ENCODE measurements at places on chromosomes 5 and 9. TPM values are rescaled to one million over a fixed set of nuclear protein-coding genes. Genes with fewer than 3 reads are reported as not detected.

Gene CAMLG
- 44.7 TPM for total RNA-seq

DNA sequence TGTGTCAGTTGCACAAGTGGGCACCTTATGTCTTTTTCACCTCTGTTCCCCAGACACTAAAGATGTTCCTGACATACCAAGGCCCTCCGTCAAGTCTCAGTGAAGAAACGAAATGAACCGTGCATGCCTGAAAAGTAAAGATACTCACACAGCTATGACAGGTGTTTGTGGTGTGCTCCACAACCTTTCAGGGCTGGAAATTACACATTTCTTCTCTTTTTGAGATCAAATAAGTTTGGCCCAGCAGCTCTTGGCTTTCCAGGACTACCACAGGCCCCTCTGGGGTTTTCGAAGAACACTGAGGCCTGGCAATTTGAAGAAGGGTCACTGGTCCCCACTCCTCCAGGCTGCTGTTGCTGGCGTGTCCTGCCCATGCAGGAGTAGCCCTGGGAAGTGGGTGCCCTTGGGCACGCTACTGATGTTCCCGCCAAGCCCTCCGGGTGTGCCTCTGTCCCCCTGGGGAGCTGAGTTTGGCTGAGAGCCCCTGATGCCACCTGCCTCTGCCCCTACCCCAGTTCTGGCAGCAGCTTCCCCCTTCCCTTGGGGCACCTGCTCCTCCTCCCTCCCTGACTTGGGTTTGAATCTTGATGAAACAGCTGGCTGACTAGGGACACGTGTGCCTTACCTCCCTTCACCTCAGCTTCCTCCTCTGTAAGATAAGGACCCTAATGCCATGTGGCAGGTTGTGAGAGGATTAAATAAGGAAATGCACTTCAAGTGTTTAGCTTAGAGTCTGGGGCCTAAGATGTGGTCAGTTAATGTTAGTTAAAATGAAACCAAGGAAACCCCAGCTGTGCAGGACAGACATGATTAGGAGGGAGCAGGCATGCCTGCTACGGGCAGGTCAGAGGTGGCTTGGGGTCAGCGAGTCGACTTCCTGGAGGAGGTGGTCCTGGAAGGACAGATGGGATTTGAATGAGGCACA lies 49.1 kb upstream of the GADD45G start:
- no peaks in the 10 kb centered on the region for H3K36me3 ChIP-seq
- no peaks in the 10 kb centered on the region for H3K27me3 ChIP-seq
- no peak overlapping the region for H3K27ac ChIP-seq
- no peaks in the 10 kb centered on the region for H3K4me1 ChIP-seq
- DNase-seq = no peak

DNA sequence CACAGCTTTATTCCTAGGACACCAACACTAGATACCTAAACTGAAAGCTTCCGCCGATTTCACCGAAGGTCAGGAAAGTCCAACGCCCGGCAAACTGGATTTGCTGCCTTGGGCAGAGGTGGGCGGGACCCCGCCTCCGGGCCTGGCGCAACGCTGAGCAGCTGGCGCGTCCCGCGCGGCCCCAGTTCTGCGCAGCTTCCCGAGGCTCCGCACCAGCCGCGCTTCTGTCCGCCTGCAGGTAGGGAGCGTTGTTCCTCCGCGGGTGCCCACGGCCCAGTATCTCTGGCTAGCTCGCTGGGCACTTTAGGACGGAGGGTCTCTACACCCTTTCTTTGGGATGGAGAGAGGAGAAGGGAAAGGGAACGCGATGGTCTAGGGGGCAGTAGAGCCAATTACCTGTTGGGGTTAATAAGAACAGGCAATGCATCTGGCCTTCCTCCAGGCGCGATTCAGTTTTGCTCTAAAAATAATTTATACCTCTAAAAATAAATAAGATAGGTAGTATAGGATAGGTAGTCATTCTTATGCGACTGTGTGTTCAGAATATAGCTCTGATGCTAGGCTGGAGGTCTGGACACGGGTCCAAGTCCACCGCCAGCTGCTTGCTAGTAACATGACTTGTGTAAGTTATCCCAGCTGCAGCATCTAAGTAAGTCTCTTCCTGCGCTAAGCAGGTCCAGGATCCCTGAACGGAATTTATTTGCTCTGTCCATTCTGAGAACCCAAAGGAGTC lies at the start of gene CD274:
Gene CD274 (plus strand): TSS at position 184 of the 733 bp plus-strand sequence. CDS start 5,572 bp downstream, outside the sequence.
- no peaks in the 10 kb centered on the region for H3K27me3 ChIP-seq
- DNase-seq = peak; percentile 86
- H3K27ac ChIP-seq = peak within 1 kb of the TSS; percentile 87
- no peaks in the 10 kb centered on the region for H3K4me1 ChIP-seq

Gene NUTM2F
- not detected for total RNA-seq

GRCh38 chr5:148923023-148923422 lies 96.6 kb downstream of the ADRB2 start:
- H3K4me1 ChIP-seq = no peaks in the 10 kb centered on the region
- H3K36me3 ChIP-seq = no peaks in the 10 kb centered on the region
- H3K27ac ChIP-seq = no peak overlapping the region
- DNase-seq = no peak
- H3K27me3 ChIP-seq = no peaks in the 10 kb centered on the region
- H3K4me3 ChIP-seq = no peak overlapping the region

Gene SPATA31E1
- total RNA-seq = not detected

Gene KIF12
- 1.5 TPM for total RNA-seq

DNA sequence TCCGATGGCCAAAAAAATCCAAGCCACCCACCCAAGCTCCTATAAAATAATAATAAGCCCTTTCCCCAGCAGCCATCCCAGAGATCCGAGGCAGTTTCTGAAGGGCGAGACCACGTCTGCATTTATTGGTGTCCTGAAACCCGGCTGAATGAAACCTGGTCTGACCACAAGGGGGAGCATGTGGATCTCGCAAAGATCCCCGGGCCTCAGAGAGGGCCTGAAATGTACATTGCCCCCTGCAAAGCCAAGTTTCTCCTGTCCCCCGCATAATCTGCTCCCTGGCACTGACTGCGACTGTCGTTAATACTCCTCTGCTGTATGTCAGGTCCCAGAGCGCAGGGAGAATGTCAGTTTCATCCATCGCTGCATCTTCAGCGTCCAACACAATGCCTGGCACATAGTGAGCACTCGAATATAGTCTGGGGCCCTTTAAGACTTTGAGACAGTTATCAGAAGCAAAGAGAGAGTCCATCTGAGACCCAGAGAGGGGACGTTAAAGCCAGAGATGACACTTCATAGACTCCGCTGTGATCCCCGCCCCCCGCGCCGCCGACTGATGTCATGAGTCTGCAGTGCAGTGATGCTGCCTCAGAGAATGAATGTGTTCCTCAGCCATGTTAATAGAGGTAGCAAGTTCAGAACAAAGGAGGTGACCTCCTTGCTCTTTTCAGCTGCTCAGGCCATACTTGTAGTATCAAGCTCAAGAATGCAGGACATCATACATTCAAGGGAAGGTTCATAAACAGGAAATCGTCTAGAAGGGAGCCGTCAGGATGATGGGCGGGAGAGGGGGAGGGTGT lies 74.5 kb upstream of the BARHL1 start:
- no peaks in the 10 kb centered on the region for H3K36me3 ChIP-seq
- no peak overlapping the region for H3K27ac ChIP-seq
- H3K27me3 ChIP-seq = no peaks in the 10 kb centered on the region
- H3K4me1 ChIP-seq = no peaks in the 10 kb centered on the region
- DNase-seq = peak; percentile 46

DNA sequence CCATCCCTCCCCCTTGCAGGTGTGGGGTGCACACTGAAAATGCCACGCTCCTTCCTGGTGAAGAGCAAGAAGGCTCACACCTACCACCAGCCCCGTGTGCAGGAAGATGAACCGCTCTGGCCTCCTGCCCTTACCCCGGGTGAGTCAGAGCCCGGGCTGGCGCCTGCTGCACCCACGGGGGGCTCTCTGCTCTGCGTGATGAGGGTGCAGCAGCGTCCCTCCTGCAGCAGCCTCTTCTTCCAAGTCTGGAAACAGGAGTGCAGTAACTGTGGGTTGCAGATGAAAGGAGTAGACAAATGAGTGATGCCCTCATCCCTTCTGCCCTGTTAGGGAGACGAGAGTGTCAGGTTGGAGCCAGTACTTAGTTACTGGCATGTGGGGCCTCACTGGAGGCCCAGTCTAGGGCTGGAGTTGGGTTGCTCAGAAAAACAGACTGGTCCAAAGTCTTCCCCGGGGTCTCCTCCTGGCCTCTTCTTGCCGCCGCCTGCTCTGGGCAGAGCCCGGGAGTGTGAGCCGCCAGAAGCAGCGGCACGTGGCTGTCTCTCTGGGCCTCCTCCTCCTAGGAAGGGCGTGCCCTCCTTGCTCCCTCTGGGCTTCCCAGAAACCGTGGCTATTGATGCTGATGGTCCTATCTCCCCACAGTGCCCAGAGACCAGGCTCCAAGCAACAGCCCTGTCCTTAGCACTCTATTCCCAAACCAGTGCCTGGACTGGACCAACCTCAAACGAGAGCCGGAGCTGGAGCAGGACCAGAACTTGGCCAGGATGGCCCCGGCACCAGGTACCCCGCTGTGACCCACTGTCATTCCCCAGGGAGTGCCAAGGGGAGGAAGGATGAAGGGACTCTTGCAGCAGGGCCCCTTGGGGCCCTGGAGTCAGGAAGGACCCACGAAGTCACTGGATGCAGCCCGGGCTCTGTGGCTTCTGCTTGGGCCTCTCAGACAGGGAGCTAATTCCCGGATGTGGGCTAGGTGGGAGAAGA lies 8.4 kb downstream of the GFI1B start:
- no peaks in the 10 kb centered on the region for H3K36me3 ChIP-seq
- H3K4me3 ChIP-seq = no peak overlapping the region
- no peaks in the 10 kb centered on the region for H3K4me1 ChIP-seq
- H3K27me3 ChIP-seq = no peaks in the 10 kb centered on the region
- no peak overlapping the region for H3K27ac ChIP-seq

DNA sequence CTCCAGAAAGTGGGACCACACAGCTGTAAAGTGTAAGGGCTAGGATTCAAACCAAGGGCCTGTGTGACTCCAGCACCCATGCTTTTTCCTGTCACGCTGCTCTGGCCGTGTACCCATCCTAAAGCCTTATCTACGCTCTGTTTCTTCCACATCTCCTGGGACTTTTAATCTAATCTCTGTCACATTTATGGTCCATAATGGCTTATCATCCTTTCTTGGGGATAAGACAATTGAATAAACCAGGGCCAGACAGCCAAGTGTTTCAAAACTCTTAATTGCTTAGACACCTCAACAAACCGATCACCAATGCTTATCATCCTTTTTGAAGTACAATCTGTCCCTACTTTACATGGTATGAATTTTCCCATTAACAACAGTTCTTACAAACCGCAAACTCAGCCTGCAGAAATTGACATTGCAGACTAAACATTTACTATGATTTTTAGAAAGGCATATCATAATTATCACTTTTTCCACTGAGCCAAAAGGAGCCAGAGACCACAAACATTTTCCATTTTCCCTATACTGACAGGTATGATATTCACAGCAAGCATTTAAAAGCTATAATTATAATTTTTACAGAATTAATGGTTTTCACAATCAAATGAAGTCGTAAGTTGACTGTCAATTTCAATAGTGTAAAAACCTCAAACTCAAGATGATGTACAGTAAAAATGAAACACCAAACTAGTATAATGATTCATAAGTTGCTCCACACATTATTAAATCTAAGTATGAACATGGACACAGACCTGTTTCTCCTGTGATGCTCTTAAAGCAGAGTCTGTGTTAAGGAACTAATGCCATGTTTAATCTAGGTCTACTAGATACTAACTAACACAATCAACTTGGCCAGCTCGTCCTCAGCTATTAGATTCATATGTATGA lies 99.5 kb downstream of the FBXW11 start:
- H3K36me3 ChIP-seq = no peaks in the 10 kb centered on the region
- DNase-seq = no peak
- no peaks in the 10 kb centered on the region for H3K4me1 ChIP-seq
- no peak overlapping the region for H3K27ac ChIP-seq
- no peaks in the 10 kb centered on the region for H3K27me3 ChIP-seq

DNA sequence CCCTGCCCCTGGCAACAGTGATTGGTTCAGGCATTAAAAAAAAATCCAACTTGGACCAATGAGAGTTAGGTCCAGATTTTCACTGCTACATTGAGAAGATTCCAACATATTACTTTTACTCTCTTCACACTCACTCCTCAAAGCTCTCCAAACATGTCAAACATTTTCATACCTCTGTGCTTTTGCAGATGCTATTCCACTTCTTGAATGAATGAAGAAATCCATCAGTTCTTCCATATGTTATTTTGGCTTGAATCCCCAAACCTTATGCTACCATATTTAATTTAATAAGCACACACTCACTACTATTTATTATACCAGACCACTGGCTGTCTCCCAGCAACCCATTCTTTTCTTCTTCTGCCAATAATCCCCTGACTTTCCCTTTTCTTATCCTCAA lies 87.1 kb downstream of the PPP2R2B start:
- DNase-seq = no peak
- no peak overlapping the region for H3K4me3 ChIP-seq
- no peaks in the 10 kb centered on the region for H3K27me3 ChIP-seq
- no peaks in the 10 kb centered on the region for H3K36me3 ChIP-seq
- H3K27ac ChIP-seq = no peak overlapping the region

DNA sequence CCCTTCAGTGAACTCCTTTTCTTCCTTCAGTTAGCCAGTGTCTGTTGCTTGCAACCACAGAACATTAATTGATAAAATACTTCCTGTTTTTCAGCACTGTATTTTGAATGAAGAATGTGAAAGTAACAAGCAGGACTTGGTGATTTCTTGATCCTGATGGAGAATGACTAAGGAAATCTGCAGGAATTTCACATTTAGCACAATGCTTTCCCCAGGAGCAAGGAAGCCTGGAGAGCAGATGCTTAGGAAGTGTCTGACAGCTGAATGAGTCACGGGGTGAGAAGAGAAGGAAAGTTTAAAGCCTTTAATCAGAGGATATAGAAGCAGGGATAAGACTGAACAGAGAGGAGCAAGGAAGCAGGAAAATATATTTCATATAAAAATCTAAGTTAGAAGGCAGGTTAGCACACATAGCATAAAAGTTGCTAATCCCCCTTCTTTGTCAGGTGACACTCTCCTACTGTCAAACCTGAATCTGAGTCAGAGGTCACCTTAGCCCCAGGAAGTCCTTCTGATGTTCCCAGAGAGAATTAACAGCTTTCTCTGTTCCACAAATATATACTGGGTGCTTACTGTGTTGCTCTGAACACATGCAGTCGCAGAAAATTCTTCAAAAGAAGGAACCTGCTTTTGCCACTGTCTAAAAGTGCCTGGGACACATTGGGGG lies 59.7 kb downstream of the GNA14 start:
- peak overlapping the region; percentile 18 for H3K27ac ChIP-seq
- H3K27me3 ChIP-seq = no peaks in the 10 kb centered on the region
- no peak for DNase-seq

- no peak for DNase-seq
- H3K27me3 ChIP-seq = no peaks in the 10 kb centered on the region
- H3K27ac ChIP-seq = no peak overlapping the region
- H3K4me3 ChIP-seq = no peak overlapping the region
- no peaks in the 10 kb centered on the region for H3K36me3 ChIP-seq
Observed at GRCh38 chr9:93929231-93929630, 25.9 kb downstream of the BARX1 start.

DNA sequence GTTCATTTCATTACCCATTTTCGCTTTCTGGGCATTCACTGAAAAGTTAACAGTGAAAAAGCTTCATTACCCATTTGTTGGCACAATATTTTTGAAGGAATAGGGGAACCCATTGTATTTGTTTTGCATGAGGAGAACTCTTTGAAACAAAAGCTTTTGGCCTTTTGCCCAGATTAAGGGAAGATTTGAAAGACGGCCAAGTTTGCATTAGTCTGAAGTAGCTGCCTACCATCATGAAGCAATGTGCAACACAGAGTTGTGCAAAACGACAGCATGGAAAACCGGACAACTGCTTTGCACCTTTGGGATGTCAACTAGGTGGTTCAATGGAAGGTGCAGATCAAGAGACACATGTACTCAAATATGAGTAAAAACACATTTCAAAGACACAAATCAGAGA lies 84.9 kb downstream of the TRPM3 start:
- no peaks in the 10 kb centered on the region for H3K36me3 ChIP-seq
- no peak for DNase-seq
- no peak overlapping the region for H3K27ac ChIP-seq
- H3K4me1 ChIP-seq = no peaks in the 10 kb centered on the region
- H3K27me3 ChIP-seq = no peaks in the 10 kb centered on the region

All from uterus (tissue), 4 donors.